ENCODE measurements at places on chromosomes 5 and 9. TPM values are rescaled to one million over a fixed set of nuclear protein-coding genes. Genes with fewer than 3 reads are reported as not detected.

ROR2 gene
- polyA plus RNA-seq: 7.1 TPM

SPINK13 gene
- polyA plus RNA-seq: 1.1 TPM

ZNF300 gene
- 10.9 TPM for polyA plus RNA-seq

SCGB3A2 gene
- polyA plus RNA-seq: 1.6 TPM

SPAG8 gene
- polyA plus RNA-seq: 3.4 TPM

RMND5B gene
- 36.1 TPM for polyA plus RNA-seq

PCDHGC4 gene
- 0.05 TPM for polyA plus RNA-seq

TMEFF1 gene
- polyA plus RNA-seq: 0.02 TPM

TUSC1 gene
- 18.4 TPM for polyA plus RNA-seq

FTMT gene
- polyA plus RNA-seq: not detected

STKLD1 gene
- polyA plus RNA-seq: 1.5 TPM

CFAP90 gene
- 1.2 TPM for polyA plus RNA-seq

GABRP gene
- 8.2 TPM for polyA plus RNA-seq

IFNA13 gene
- polyA plus RNA-seq: 0.02 TPM

CETN3 gene
- 35.3 TPM for polyA plus RNA-seq

EGR1 gene
- 56.3 TPM for polyA plus RNA-seq

AHRR gene
- 0.34 TPM for polyA plus RNA-seq

RAB3C gene
- 0.66 TPM for polyA plus RNA-seq

ASPN gene
- polyA plus RNA-seq: 3.9 TPM

AJM1 gene
- polyA plus RNA-seq: 1.8 TPM

SNCAIP gene
- polyA plus RNA-seq: 7.4 TPM

ZFP62 gene
- 48.6 TPM for polyA plus RNA-seq

MLANA gene
- polyA plus RNA-seq: 0.09 TPM

ARL14EPL gene
- polyA plus RNA-seq: 0.18 TPM

INVS gene
- 5.0 TPM for polyA plus RNA-seq

FCN2 gene
- 0.75 TPM for polyA plus RNA-seq

LHFPL2 gene
- 9.1 TPM for polyA plus RNA-seq

SPATA31D4 gene
- 0.05 TPM for polyA plus RNA-seq

SLC1A3 gene
- 11.8 TPM for polyA plus RNA-seq

PCDHA5 gene
- 0.02 TPM for polyA plus RNA-seq

PIP5K1B gene
- 1.2 TPM for polyA plus RNA-seq

PCA3 gene
- 0.09 TPM for polyA plus RNA-seq

PCDHB12 gene
- 0.18 TPM for polyA plus RNA-seq

GSN gene
- polyA plus RNA-seq: 248 TPM

UBLCP1 gene
- 83.7 TPM for polyA plus RNA-seq

SRD5A1 gene
- 10.2 TPM for polyA plus RNA-seq

IFNB1 gene
- polyA plus RNA-seq: 0.11 TPM

CNOT8 gene
- polyA plus RNA-seq: 98.2 TPM

CHSY3 gene
- polyA plus RNA-seq: 0.59 TPM

NRG2 gene
- polyA plus RNA-seq: 0.96 TPM

DPM2 gene
- 32.8 TPM for polyA plus RNA-seq

SLC23A1 gene
- polyA plus RNA-seq: 5.4 TPM

SPATA31C1 gene
- polyA plus RNA-seq: not detected

ADAMTS2 gene
- 1.3 TPM for polyA plus RNA-seq

PRDM12 gene
- 0.02 TPM for polyA plus RNA-seq

PCDHB11 gene
- 0.37 TPM for polyA plus RNA-seq

AGXT2 gene
- 0.02 TPM for polyA plus RNA-seq

IL3 gene
- 0.34 TPM for polyA plus RNA-seq

ANKRA2 gene
- 59.2 TPM for polyA plus RNA-seq
